ENCODE measurements at places on chromosomes 1 and 21.

- peak; percentile 41 for DNase-seq
These were observed 7.0 kb upstream of the KCNC4 start for GRCh38 chr1:110203021-110203661.

DNA sequence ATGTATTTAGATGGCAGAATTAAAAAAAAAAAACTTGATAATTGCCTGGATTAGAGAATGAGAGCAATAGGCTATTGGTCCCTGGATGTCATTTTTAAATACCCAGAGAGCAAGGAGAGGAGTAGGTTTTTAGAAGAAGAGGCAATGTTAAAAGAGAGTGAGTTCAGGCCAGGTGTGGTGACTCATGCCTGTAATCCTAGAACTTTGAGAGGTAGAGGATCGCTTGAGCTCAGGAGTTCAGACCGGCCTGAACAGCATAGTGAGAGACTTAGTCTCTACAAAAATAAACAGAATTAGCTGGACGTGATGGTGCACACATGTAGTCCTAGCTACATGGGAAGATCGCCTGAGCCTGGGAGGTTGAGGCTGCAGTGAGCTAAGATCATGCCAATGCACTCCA lies 15.9 kb upstream of the MUTYH start:
- DNase-seq, result no peak

DNA sequence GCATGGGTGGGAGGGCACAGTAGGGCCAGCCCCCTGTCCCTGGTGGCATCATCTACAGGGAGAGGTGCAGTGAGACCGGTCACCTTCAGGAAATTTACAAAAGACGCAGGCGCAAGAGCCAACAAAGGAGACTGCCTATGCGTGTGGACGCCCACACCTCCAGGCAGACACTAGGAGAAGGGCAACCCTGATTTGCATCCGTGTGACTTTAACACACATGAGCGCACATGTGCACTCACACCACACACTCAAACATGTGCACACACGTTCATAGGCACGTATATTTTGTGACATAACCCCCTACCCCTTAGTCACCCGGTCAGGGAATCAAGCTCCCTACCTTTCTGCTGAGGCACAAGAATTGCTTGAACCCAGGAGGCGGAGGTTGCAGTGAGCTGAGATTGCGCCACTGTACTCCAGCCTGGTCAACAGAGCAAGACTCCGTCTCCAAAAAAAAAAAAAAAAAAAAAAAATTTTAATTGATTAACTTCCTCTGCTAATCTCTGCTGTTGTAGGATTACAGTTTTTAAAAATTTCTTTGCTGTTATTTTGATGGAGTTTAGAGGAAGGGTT lies 84.7 kb upstream of the SLC25A33 start:
- no peak for DNase-seq

DNA sequence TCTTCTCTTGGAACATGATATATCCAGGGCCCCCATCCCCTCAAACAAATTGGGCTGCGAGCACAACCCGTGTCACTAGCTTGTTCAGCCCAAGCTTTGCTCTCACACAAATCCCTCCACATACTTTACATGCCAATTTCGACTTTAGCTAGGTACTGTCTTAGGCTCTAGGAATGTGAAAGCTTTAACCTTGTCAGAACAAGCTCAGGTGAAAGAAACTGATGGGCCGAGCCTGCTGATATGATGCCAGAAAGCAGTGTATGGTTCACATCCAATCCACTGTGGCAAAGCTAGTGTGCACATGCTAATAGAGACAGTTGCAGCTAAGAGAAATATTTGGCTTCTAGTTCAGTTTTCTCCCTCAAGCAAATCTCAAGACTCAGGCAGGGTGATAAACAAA lies 79.5 kb downstream of the TNFSF18 start:
- no peak for DNase-seq

- no peak for DNase-seq
These were observed 90.5 kb upstream of the JAK1 start for GRCh38 chr1:65056866-65057265.

DNA sequence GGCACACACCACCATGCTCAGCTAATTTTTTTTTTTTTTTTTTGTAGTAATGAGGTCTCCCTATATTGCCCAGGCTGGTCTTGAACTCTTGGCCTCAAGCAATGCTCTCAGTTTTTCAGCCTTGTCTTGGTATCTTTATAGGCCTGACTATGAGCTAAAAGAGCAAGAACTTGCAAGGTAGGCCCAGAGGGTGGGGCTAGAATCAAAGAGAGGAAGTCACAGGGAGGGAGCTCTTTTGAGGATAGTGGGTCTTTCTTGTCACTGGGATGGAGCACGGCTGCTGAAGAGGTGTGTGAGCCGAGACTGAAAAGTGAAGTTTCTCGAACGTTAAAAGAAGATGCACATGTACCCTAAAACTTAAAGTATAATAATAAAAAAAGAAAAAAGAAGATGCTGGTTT lies 260.0 kb upstream of the BEND5 start:
- DNase-seq, result no peak

- no peak for DNase-seq
These were observed 24.7 kb upstream of the HMGN1 start for GRCh38 chr21:39373634-39374033.

GRCh38 chr1:83762039-83762365 lies 236.9 kb downstream of the TTLL7 start:
- DNase-seq, result no peak

DNA sequence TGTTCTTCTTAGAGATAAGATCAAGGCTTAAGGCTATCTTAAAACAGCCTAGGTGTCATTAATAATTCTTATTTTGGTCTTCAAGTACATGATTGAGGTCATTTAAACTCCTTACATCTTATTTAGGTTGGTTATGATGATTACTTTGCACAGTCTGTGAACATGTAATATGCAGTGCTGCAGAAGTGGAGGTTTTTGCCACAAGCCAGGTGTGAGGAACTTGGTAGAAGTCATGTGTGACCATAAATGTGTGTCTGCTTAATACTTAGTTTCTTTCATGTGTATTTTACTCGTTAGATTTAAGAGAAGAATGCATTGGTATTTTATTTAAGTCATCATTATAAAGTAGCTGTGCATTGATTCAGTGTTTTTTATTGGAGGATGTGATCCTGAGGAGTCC lies 10.1 kb downstream of the ATG4C start:
- DNase-seq, result no peak

GRCh38 chr1:8063298-8064036 lies 37.4 kb upstream of the ERRFI1 start:
- no peak for DNase-seq

- DNase-seq, result no peak
These were observed 19.1 kb downstream of the SPOCD1 start for GRCh38 chr1:31796707-31797106.

DNA sequence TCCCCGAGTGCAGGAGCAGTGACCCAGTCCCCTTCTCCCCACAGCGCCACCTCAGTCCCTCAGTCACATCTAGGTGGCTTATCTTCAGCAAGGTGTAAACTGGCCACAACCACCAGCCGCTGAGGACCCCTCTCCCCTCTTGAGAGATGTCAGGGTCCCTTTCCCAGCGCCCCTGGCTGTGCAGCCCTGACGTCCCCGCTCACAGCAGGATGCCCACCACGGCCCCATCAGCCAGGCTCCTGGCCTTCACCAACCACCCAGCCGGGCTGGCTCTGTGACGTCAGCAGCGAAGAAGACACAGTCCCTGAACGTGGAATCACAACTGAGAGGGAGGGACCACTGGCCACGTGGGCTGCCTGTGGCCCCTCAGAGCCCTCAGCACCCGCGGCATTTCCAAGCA lies 249.4 kb downstream of the NPHP4 start:
- DNase-seq, result no peak

DNA sequence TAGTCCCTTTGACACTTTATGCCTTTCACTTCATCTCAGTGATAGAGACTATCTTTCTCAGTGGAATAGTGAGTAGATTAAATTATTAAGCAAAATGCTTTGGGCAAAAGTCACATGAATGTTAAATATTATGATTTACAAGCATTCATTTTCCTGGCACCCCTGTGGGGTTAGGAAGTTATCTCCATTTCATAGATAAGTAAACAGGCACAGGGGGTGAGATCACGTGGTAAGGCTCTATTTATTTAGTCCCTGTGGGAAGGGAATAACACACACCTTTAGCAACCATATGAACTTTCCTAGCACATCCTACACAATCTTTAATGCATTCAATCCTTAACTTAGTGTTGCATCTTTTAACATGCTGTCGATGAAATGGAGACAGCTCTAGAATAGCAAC lies 12.3 kb downstream of the PSMB2 start:
- no peak for DNase-seq

DNA sequence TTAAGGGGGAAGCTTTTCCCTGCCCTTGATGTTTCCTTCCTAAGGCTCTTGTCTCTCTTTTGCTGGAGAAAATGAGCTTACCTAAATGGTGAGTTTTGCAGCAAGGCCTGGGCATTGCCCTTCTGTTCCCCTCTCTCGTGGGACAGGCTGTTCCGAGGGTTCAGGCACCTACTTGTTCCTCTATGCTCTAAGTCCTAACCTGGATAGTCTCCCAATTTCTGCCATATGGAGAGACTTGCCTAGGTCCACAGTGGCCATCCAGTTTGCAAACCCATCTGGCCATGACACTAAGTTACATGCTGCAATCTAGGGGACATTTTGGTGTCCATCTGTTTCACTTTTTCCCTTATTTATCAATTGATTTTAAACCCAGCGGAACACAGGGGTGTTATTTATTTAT lies 192.0 kb upstream of the KIAA0040 start:
- no peak for DNase-seq

- no peak for DNase-seq
These were observed 84.5 kb downstream of the PLXNA2 start for GRCh38 chr1:208159555-208160258.

DNA sequence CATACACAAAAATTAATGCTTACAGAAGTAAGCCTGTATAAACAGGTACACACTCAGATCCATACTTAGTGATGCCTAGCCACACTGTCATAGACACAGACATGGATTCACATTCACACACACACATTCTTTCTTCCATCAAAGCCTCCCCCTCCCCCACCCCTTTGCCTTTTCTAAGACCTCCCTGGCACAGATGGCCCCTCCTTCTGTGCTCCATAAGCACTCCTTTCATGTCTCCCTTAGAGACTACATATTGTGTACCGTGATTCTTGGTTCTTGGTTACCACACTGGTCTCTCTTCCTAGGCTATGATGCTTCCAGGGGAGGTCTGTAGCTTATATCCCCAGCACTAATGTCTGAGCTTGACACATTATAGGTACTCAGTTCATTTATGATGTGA lies 2.0 kb upstream of the NHLH2 start:
- DNase-seq, result no peak

DNA sequence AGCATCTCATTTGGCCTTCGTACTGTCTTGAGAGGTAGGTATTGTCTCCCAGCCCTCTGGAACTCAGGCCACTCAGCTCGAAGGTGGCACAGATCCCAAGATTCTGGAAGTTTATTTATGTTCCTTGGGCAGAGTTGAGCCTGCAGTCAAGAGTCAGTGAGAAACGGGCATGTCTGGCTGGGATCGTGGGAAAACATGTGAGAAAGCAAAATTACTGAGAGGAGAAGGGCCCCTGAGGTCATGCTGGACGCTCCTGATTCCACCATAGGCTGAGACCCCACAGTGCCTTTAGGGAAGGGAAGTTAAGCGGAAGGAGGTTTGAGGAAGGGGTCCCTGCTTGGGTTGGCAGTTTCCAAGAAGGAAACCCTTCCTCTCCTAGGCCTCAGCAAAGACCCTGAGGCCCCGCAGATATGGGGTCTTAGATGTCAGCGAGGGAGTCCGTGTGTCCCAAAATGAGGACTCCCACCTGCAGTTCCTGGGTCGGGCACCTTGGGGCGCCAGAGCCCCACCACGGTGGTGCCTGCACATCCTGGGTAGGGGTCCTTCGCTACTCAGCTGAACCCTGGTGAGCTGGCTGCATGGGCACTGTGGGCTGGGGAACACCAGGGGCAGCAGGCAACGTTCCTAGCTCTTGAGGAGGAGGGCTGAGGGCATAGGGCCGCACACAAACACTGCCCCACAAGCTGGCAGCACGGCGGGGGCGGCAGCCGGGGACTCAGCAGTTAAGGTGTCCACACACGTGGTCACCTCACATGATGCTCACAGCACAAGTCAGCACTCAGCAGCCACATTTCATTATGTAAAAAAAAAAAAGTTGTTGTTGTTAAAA lies 12.3 kb upstream of the SEMA4A start:
- DNase-seq, result peak; percentile 41

DNA sequence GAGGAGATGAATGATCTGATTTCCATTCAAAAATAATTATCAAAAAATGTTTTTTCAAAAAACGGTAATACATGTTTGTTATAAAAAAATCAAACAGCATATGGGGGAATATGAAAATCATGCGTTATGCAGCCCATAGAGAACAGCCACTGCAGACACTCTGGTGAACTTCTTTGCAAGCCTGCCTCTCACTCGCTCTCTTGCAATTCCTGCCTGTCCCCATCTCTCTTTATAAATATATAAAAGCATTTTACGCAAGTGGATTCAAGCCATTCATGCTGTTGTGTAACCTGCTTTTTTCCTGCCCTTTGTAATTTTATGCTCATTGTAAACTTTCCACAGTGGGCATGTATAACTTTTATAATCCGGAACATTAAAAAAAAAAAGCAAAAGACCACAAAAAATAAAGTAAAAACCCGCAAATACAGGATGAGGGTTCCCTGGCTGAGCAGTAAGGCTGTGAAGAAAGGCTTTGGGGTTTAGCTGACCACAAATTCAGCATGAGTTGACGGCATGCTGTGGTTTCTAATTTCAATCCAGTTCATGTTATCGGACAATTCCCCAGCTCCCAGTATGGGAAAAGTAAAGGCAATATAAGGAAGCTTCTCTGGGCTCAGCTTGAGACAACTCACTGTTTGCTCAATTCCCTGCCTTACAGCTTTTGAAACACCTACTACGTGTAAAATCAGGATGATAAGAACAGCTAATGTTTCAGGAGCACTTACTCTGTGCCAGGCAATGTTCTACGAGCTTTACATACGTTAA lies 52.8 kb upstream of the ZBTB40 start:
- DNase-seq, result no peak

Data from stimulated activated CD4-positive, alpha-beta T cell treated with anti-CD3 and anti-CD28 coated beads, Interleukin-4, amount 100 ng/mL, for 1 hour (primary cell).